ENCODE measurements at places on chromosomes 1 and 21.

DNA sequence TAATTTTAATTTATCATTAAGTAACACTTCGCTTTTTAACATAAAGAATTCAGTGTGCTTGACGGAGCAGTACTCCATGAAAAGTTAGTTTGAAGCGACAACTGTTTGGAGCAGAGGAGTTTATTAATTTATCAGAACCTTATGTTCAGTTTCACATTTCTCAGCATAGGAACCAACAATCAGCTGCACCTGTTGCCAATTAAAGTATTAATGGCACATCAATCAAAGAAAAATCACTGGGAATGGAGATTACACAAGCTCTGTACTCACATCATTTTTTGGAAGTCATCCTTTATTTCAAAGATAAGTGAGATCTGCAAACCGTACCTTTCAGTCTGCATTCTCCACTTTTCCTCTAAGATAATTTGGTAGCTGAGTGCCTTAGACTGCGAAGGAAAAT lies 344.6 kb downstream of the LMO4 start:
- DNase-seq = no peak

- no peak for DNase-seq
These were observed 35.6 kb downstream of the EEIG2 start for GRCh38 chr1:108595507-108595906.

- DNase-seq = peak; percentile 19
These were observed at the start of gene KCNE2 for GRCh38 chr21:34363733-34364132. Gene KCNE2, plus strand, starts transcription at chr21:34364006. Its CDS starts 6,473 bp downstream, at chr21:34370479.

DNA sequence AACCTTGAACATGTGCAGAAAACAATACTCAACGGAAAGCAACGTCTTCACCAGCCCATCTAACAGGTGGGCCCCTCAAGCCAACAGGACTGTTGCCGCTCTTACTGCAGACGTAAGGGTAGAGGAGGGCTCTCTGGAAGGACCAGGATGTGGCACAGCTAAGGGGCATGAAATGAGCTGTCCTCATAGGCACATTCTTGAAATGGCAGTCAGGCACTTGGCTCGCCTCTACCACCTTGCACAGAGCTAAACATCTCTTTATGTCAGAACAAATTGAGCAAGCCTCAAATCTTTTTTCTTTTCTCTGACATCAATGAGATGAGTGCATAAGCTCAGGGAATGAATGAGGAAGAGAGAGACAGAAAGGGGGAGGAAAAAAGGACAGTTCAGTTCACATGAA lies 86.4 kb upstream of the ESRRG start:
- DNase-seq = no peak

GRCh38 chr1:10776190-10776905 lies 20.1 kb downstream of the CASZ1 start:
- DNase-seq = no peak

DNA sequence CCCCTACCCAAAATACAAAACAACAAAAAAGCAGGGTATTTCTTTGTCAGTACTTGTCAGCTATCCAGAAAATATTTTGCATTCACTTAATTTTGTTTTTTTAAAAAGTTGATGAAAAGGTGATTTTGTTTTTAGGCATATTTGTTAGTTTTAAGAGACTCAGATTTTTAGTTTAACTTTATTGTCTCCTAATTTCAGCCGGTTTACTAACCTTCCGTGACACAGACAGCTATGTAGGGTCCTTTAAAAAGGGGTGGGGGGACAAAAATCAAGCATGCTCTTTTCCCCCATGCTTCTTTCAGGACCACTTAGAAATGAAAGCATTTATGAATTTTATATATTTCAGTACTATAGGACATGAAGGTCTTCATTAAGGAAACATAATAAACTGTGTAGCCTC lies 1.6 kb downstream of the PBX1 start:
- DNase-seq = no peak

- no peak for DNase-seq
These were observed 44.8 kb downstream of the CASZ1 start for GRCh38 chr1:10751561-10752085.

- DNase-seq = peak; percentile 47
These were observed 11.7 kb downstream of the ADPRS start for GRCh38 chr1:36100376-36100775.

DNA sequence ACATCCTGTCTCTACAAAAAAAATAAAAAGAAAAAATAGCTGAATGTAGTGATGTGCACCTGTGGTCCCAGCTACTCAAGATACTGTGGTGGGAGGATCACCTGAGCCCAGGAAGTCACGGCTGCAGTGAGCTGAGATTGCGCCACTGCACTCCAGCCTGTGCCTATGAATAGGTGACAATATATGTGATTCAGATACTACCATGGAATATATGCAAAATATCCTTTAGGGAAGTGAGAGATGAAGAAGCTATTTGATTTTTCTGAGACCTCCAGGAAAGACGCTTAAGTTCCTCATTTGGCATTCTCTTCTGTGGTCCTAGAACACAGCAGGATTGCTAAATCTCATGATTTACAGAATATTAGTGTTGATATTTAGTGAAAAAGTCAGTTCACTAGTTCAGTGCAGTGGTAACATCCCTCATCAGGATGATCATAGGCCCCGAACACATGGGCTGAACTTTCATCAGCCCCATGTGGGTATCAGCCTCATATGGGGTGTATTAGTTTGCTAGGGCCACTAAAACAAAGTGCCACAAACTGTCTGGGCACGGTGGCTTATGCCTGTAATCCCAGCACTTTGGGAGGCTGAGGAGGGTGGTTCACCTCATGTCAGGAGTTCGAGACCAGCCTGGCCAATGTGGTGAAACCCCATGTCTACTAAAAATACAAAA lies 6.0 kb upstream of the VASH2 start:
- DNase-seq = no peak

DNA sequence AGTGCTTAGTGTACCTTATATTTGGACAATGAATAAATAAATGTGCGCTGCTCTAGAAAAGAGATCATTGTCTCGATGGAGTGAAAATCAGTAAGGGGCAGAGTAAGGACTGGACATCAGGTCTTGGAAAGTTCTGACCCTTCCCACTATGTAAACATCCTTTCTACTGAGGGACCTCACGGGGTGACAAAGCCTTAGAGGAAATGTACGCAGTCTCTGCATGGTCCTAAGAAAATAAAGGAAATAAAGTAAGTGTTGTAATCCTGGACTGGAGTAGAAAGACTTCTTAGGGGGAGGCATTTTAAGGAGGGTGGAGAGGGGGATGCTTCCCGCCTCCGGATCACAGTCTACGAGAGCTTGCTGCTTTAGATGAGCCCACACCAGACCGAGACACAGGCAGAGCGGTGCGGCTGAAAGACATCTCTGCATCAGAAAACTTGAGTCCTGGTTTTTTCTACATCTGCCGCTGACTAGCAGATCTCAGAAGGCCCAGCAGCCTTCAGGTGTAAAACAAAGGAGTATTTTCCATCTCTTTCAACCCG lies 22.3 kb upstream of the GPR137B start:
- no peak for DNase-seq

- no peak for DNase-seq
These were observed 41.0 kb downstream of the IL12RB2 start for GRCh38 chr1:67348586-67349252.

DNA sequence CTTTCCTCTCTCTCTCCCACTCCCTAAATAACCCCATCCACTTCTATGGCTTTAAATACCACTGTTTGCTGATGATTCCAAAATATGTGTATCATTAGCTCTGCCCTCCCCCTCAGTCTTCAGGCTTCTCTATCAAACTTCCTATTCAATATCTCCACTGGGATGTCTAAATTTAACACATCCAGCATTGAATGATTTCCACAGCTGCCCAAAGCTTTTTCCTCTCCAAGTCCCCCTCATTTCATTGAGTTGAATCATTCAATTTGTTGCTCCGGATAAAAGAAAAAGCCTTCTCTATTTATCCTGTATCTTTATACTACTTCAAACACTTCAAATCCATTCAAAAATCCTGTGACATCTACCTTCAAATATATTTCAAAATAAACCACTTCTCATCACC lies 225.0 kb downstream of the SEC16B start:
- DNase-seq = no peak

DNA sequence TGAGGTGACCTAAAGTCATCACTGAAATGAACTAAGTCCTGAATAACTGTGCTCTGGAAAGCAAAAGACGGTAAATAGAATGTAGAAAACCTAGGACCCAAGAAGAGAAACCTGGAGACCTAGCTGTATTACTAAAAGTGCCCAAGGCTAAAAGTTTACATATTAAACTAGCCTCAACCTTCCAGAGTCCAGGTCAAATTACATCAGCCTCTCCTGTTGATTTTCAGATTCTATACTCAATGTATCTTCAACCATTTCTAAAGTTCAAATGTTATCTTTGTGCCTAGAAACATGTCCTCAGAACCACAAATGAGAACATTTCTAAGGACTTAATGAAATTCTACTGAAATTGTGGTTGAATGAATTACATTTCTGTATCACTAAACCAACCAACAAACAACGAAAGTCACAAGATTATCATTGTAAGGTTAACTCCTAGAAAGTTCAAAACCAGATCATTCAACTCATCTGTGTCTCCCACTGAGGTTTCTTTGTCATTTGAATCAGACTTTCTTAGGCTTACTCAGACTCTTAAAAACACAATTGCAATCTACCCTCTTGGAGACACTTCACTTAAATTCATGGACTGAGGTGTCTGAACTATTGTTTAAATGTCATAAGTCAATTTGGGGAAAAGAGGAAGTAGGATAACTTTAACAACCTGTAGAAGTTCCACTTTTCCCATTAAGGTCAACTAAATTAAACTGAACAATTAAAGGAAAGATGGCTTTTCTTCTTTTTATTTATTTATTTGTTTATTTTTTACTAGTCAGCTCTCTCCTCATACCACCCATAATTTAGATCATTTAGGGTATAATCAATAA lies 207.7 kb downstream of the BARHL2 start:
- no peak for DNase-seq

GRCh38 chr1:185279571-185279970 lies 37.5 kb downstream of the IVNS1ABP start:
- DNase-seq = no peak

GRCh38 chr1:219446288-219446687 lies 166.6 kb downstream of the ZC3H11B start:
- peak; percentile 63 for DNase-seq

DNA sequence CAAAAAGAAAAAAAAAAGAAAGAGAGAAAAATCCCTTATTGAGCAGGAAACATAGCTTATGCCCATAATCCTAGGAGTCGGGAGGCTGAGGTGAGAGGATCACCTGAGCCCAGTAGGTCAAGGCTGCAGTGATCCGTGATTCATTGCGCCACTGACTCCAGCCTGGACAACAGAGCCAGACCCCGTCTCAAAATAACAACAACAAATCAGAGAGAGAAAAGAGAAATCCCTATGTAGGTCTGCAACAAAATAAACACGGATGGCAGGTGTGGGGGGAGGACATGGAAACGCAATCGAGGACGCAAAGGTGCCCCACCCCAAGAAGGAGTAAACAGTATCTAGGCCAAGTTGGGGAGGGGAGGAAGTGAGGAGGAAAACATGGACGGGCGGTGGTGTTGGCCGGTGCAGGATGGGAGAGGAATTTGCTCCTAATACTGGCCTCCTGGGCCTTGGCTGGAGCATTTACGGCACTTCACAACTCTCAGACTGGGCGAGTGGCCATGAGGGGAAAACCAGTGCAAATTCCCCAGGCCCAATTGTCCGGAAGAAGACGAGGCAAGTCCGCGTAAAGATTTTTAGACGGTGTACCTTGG lies 609 bp upstream of the CHTOP start:
- DNase-seq = no peak

DNA sequence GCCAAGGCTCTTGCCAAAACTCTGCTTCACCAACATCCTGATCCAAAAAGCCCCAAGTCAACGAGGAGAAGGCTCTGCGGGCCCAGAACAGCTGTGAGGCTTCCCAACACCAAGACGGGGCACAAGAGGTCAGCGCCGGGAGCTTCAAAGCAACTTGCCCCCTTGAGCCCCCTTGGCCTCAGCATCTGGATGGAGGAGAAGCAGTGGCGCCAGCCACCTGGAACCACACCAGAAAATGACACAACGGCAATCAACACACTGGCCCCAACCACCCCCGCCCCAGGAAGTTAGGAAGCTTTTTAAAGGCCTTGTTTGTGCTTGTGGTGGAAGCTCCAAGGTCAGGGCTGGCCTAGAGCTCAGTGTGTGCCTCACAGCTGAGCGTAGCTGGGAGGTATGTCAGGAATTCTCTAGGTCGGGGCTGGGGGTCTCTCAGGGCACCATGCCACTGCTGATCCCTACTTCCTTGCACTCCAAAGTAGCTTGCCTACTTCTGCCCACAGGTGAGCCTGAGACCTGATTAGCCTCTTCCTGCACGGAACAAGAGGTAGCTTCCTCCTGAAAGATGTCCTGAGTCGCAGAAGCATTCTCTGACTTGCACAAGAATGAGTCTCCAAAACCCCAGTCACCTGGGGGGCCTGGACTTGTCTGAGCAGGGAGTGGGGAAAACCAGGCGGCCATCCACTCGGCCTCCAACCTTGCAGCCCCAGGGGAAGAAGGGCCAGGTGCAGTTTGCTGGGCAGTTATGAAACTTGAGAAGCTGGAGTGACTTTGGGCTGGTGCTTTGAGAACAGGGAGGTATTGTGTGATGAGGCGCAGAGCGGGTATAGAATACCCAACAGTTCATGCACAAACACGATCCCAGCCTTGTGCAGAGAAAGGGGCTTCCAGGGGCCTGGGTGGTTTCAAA lies 9.7 kb upstream of the SRP9 start:
- DNase-seq = peak; percentile 94

DNA sequence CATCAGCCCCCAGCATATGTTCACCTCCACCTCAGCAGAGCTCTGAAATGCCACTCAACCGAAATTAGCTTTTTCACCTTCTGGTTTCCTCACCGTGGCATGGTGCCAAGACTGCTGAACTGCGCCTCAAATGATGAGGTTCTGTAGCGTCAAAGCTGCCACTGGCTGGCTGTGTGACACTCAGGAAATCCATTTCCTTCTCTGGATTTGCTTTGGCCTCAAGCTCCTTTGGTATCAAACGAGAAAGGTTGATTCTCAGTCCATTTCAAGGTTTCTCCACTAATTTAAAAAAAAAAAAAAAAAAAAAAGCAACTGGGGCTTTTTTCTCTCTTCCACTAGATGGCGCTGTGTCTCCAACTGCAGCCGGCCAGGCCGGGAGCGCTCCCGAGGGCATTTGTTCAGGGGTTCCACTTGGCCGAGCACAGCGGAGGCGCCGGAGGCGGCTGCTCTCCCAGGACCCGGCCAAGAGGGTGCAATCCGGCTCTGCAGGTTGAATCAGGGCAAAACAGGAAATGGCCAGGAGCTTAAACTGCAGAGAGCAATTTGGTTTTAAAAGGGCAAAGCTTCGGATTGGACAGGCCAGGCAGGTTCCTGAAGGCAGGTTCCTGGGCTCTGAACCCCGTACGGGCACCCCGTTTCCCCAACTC lies 26.5 kb upstream of the PLA2G2C start:
- peak; percentile 94 for DNase-seq

GRCh38 chr1:177932123-177932522 lies 37.7 kb downstream of the SEC16B start:
- DNase-seq = no peak

- no peak for DNase-seq
These were observed 159.5 kb downstream of the GPATCH2 start for GRCh38 chr1:217471403-217471802.

- DNase-seq = no peak
These were observed 172.9 kb upstream of the RUNX1 start for GRCh38 chr21:35222021-35222420.

- DNase-seq = no peak
These were observed 634 bp downstream of the ALG14 start for GRCh38 chr1:95072117-95072516.

GRCh38 chr1:6491081-6491449 lies 402 bp downstream of the PLEKHG5 start:
- no peak for DNase-seq

All from islet precursor cell (in vitro differentiated cells).